ENCODE measurements at places on chromosomes 2 and 18. TPM values are rescaled to one million over a fixed set of nuclear protein-coding genes. Genes with fewer than 3 reads are reported as not detected.

- no peak for DNase-seq
Observed at GRCh38 chr2:43116988-43117387, 109.4 kb downstream of the ZFP36L2 start.

Gene ME2
- 53.9 TPM for polyA plus RNA-seq

DNA sequence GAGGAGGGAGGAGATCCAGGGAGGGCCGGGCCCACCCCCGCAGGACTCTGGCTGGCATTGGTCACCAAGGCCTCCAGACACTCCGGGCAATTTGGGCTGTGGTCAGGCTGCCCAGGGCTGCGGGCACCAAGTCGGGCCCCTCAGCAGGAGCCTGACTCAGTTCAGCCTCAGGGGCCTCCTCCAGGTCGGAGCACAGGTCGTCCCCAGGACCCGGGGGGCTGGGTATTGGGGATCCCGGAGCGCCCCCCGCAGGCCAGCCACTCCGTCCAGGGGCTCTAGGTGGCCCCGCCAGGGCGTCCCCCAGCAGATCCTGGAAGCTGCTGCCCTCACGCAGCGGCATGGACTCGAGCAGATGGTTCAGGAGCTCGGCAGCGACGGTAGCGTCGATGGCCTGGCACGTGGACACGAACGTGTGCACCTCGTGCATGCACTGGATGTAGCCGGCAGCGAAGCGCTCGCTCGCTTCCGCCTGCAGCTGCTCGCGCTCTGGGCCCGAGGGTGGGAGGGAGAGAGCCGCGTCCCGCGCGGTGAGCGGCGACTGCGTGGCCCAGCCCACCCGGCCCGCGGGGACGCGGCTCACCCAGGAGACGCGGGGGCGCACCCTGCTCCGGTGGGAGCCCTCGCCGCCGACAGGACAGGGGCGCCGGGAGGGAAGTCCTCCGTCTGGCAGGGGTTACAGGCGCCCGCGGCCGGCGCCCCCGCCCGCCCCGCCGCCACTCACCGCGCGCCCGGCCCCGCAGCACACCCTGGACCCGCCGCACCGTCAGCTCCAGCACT lies 884 bp downstream of the HES6 start:
- peak; percentile 31 for DNase-seq

Gene TXNL4A
- polyA plus RNA-seq: 260 TPM

Gene DYTN
- polyA plus RNA-seq: not detected

DNA sequence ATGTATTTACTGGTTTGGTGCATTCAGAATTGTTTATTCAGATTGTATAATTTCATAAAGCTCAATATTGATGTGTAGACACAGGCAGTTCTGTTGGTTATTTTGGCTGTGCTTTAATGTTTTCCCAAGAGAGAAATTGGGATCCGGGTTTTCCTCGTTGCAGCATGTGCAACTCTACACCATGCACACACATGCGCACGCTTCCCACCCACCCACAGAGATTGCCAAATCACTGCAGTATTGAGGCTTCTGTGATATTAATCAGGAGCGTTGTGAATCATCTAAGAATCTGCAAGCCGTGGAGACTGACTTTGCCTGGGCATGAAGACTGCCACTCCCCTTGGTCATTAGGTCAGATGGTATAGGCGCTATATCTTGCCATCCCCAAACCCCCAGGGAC lies 571.5 kb downstream of the SLC4A3 start:
- DNase-seq: no peak

Gene RGPD8
- 2.2 TPM for polyA plus RNA-seq

- peak; percentile 57 for DNase-seq
Observed at GRCh38 chr2:237702441-237703391, 75.3 kb downstream of the LRRFIP1 start.

Gene ICA1L
- polyA plus RNA-seq: 2.3 TPM

Gene RAPGEF4
- polyA plus RNA-seq: not detected

Gene SMAD4
- 62.4 TPM for polyA plus RNA-seq

Gene OTOF
- 1.7 TPM for polyA plus RNA-seq

Gene NTSR2
- not detected for polyA plus RNA-seq

GRCh38 chr2:160175169-160176134 lies 24.6 kb downstream of the ITGB6 start:
- no peak for DNase-seq

- DNase-seq: no peak
Observed at GRCh38 chr2:175624211-175624761, 377.8 kb downstream of the LNPK start.

GRCh38 chr18:10454681-10455557 lies 484 bp downstream of the APCDD1 start:
- no peak for DNase-seq
